ENCODE measurements at places on chromosomes 1 and 21.

GRCh38 chr1:102640872-102641271 is 467.4 kb downstream of the COL11A1 start:
- no peak for DNase-seq

DNA sequence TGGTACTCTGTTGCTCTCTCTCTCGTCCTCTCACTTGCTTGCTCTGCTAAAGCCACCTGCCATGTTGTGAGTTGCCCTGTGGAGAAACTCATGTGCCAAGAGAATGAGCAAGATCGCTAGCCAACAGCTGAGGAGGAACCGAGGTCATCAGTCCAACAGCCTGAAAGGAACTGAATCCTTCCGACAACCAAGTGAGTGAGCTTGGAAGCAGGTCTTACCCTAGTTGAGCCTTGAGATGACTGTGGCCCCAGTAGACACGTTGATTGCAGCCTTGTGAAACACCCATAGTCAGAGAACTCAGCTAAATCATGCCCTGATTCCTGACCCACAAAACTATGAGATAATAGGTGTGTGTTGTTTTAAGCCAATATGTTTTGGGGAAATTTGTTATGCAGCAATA is 48.1 kb upstream of the BACH1 start:
- no peak for DNase-seq

DNA sequence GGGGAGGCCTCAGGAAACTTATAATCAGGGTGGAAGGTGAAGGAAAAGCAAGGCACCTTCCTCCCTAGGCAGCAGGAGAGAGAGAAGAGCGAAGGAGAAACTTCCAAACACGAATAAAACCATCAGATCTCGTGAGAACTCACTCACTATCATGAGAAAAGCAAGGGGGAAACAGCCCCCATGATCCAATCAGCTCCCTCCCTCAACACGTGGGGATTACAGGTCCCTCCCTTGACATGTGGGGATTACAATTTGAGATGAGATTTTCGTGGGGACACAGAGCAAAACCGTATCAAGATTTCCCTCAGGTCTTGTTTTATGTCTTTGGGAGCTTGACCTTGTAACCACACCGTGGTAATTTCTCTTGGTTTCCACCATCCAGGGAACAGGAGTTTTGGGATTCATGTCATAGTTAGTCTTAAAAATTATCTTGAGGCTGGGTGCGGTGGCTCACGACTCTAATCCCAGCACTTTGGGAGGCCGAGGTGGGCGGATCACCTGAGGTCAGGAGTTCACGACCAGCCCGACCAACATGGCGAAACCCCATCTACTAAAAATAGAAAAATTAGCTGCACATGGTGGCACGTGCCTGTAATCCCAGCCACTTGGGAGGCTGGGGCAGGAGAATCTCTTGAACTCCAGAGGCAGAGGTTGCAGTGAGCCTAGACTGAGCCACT is 47.2 kb upstream of the NBPF3 start:
- DNase-seq, result no peak

GRCh38 chr1:222970040-222970439 is 155.2 kb downstream of the DISP1 start:
- no peak for DNase-seq

GRCh38 chr1:33740040-33740744 is 123.7 kb upstream of the HMGB4 start:
- no peak for DNase-seq

GRCh38 chr1:235287208-235287882 is 40.6 kb downstream of the ARID4B start:
- no peak for DNase-seq

DNA sequence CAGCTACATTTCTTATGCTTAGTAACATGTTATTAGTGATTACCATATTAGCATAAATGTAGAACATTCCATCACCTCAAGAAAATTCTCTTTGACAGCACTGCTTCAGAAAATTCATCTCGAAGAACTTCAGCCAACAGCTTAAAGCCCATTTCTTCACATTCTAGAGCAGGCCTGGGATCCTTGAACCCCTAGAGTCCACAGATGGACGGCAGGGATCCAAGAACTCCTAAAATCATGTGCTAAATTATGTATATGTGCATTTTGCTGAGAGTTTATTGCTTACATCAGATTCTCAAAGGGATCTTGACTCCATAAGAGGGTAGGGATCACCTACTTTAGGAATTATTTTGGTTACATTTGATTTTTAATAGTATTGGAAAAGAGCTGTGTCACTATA is 76.2 kb upstream of the TEKT2 start:
- DNase-seq, result no peak

DNA sequence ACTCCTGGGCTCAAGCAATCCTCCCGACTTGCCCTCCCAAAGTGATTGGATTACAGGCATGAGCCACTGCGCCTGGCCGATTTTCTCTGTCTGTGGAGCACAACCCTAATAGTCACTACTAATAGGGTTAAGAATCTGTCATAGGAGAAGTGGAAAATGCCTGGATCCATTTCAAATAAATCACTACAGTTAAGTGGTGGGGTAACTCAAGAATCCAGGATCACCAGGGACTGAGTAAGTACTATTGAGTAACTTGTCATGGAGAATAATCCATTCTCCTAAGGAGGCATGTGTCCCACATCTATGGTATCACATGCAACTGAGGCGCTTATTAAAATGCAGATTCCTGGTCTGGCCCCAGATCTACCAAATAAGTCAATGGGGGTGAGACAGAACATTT is 53.2 kb downstream of the OPTC start:
- no peak for DNase-seq

DNA sequence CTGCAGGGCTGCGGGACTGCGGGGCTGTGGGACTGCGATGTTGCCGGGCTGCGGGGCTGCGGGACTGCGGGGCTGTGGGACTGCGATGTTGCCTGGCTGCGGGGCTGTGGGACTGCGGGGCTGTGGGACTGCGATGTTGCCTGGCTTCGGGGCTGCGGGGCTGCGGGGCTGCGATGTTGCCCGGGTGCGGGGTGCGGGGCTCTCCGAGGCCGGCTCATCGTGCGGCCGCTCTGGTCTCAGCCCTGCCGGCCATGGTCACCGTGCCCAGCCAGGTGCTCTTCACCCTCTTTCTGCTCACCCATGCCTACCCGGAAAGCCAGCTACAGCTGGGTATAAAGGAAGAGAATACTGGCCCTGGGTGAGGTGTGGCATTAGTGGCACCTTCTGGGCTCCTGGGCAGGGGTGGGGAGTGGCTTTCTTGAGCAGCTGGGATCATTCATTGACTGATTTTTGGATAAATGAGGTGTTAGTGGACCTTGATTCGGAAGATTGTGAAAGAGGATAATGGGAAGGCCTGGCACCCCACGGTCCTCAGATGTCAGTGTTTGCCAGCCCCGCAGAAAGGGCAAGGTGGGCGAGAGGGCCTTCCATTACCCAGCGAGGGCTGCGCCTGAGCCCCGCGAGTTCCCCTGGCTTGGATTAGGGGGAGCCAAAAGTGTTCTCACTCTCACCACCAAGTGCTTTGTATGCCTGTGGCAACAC is 36.3 kb downstream of the COQ8A start:
- no peak for DNase-seq

- DNase-seq, result peak; percentile 10
Observed at GRCh38 chr1:225653463-225654276, 747 bp upstream of the ENAH start.

GRCh38 chr1:173409613-173410012 is 67.5 kb upstream of the PRDX6 start:
- DNase-seq, result no peak

GRCh38 chr21:46146856-46147255 is 8.5 kb downstream of the FTCD start:
- DNase-seq, result no peak

- DNase-seq, result no peak
Observed at GRCh38 chr1:19840228-19840627, 25.1 kb upstream of the RNF186 start.

DNA sequence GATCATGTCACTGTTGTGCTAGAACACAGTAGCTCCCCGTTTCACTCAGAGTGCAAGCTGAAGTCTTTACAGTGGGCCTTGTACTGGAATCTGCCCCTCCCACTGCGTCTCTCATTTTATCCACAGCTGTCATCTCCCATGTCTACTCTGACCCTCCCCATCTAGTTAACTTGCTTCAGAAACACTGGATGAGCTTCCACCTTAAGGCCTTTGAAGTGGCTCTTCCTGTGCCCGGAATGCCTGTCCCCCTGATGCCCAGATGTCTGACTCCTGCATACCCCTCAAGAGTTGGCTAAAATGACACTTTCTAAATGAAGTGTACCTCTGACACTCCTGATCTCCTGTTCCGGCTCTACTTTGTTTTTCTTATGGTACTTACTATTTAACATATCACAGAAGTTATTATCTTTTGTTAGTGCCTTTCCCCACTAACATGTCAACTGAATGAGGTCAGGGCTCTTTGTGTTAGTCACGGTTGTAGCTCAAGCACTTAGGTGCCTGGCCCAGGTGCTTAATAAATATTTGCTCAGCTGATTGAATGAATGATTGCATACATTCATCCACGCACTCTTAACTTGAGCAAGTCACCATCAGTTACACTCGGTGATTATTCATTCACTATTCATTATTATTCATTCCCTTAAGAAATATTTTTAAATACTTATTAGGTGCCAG is 13.3 kb downstream of the ARV1 start:
- DNase-seq, result no peak

DNA sequence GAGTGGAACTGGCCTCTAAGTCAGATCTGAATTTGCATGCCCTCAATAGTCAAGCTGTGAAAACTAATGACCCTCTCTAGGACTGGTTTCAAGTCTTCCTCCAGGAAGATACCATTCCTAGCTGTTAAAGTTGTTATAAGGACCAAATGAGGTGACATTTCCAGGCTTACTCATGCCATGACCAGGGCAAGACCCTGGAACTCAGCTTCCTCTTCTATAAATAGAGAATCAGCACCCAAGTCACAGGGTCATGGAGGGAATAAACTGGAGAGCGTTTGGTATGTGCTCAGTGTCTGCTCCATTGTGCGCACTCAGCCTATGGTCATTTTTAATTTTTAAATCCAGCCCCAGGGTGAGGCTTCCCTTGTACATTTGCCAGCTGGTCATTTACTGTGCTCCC is 2.5 kb downstream of the S100A9 start:
- DNase-seq, result no peak

DNA sequence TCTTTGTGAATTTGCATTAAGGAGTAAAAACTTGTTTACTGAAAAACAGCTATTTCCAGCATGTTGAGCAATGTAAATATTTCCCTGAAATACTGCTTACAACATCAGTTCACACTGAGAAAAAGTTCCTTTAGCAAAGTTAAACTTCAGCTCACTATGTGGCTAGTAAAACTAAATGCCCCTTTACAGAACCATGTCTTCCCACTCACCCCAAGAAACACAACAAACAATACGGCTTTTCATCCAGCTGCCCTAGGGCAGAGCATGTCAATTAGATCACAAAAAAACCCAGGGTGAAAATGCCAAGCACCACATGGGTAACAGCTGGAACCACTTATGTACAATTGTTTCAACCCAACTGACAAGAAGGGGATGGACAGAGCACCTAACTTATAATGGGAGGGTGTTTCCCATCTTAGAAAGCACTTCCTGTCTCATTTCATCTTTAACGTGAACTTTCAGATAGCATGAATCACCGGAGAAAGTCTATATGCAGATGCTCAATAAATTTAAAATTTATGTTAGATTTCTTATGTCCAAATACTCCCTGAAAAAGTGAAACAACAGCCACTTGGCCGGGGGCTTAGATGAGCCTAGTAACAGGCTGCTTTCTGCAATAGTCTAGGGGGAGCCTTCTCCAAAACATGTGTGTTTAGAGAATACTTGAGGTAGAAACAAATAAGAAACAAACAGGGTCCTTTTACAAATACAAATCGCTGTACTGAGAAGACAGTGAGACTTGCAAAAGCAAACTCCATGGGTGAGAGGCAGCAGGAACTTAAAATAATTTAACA is 6.6 kb downstream of the NID1 start:
- DNase-seq, result no peak

- DNase-seq, result no peak
Observed at GRCh38 chr21:45974073-45975019, 7.2 kb upstream of the COL6A1 start.

DNA sequence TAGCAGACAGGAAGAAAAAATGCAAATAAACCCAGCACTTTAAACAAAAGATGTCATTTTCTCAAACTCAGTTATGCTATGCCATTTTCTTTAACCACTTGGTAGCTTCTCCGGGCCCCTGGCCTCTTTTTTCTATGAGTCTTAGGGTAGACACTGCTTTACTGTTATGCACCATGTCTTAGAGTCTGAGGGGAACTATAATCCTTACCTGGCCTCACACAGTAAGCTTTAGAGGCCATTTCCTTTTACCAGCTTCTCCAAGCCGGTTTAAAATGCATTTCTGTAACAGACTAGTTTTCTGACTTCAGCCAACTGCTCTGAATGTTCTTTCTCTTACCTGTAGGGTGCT is 73.7 kb upstream of the EDEM3 start:
- DNase-seq, result no peak

DNA sequence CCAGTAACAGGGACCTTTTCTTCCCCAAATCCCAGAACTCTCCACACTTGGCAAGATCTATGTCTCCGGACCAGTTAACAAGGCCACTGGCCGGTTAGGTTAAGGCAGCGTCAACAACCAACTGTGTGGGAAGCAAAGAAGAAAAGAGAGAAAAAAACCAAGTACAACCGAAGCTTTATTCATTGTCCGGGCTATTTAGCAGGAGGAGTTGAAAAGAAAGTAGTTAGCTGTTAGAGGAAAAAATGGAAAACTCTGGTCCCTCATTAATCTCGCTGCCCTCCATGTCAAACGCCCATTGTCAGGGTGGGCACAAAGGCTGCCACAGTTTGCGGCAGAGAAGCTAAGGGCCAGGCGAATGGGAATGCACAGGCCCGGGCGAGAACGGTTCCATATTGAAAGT is 49.3 kb upstream of the GRIK3 start:
- no peak for DNase-seq
